ENCODE measurements at places on chromosomes 5 and 9.
A peak's percentile ranks its signal among the peaks of the same experiment; 100 is the strongest.

- DNase-seq = no peak
Measured at GRCh38 chr5:127589309-127590030, 59.4 kb upstream of the CTXN3 start.

DNA sequence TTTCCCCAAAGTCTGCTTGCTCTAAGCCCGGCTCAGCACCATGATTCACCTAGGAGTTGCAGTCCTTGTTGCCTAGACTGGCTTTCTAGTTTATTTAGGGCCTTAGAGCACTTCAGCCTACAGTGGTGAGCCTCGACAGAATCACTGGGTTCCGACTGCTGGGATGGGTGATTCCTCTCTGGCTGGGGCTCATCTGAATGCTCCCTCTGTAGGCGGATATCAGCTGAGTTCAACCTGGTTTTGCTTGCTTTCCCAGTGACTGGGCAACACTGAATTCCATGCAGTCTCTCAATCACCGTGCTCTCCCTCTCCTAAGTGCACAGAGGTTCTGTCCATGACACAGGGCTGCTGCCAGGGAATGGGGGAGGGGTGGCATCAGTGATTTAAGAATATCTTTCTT lies 54.1 kb downstream of the OSMR start:
- DNase-seq = no peak

DNA sequence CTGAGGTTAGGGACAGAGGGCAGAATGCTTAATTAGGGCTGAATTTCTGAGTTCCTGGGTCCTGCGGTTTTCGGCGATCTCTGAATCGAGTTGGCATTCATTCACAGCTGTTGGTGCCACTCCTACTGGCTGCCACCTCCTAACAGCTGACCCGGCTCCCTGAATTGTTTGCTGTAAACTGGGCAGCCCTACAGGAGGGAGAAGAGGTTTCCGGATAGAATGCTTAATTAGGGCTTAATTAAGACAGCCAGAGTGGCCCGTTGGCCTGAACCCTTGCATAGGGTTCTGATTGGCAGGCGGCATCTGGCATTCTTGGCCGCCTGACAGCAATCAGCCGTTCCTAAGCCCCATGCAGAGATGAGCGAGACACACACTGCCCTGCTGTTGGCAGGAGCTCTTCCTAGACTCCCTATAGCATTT lies 25.7 kb downstream of the FRMPD1 start:
- peak; percentile 8 for DNase-seq

GRCh38 chr5:4804691-4805360 lies 335.3 kb upstream of the ADAMTS16 start:
- no peak for DNase-seq

DNA sequence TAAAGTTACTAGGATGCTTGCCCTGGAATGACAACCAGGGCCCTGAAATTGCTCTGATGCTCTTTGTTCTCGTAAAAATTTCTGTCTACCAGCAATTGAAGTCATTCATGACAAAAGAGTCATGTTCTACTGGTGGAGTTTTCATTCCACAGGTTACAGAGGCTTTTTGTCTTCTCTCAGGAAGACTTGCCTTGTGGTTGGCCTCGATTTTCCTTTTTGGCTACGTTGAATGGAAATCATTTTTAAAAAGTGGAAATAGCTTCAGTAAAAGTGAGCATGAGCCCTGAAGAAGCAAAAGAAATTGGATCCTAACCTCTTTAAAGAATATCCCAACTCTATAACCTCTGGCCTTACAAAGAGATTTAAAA lies 255.2 kb downstream of the AOPEP start:
- no peak for DNase-seq

DNA sequence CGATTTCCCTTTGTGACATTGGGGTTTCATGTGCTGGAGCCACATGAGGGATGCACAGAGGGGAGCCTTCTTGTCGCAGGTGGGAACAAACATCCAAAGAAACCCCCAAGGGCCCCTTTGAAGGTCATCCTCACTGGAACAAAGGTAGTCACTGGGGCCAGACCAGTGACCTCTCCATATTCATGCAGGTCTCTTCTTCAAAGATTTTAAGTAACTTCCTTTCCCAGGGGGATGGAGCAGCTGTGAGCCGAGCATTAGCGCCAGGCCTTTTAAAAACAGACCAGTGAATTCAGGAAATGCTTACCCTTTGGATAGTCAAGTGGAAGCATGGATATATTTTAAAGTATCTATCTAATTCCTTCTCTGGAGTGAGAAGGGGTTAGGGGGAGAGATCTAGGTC lies 33.0 kb downstream of the DAPK1 start:
- DNase-seq = no peak

- no peak for DNase-seq
Measured at GRCh38 chr9:110115341-110115820, 92.6 kb downstream of the C9orf152 start.

DNA sequence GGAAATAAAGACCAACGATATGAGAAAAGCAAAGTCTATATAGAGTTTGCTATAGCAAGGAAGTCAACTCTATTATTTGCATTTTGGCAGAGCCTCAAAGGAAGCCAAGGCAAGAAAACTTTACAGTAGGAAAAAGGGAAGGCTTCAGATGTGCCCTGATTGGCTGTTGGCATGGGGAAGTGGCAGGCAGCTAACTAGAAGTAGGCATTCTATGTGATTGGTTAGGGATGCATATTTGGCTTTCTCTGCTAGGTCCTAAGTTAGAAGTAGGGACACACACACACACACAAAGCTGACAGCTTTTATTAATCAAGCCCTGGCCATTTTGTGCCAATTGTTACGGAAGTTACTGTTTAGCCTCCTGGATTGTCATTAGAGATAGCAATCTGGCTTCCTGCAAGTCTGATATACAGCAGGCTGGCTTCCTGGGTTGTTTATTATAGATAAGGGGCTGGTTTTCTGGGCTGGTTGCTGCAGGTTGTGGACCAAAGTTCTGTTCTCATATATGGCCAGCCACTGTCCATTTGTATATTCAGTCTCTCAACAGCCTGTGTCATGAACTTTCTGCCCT lies 308.1 kb upstream of the GRAMD2B start:
- no peak for DNase-seq

GRCh38 chr9:21429191-21429590 lies 11.0 kb upstream of the IFNA1 start:
- DNase-seq = no peak

- DNase-seq = no peak
Measured at GRCh38 chr5:124630767-124631704, 115.4 kb downstream of the ZNF608 start.

DNA sequence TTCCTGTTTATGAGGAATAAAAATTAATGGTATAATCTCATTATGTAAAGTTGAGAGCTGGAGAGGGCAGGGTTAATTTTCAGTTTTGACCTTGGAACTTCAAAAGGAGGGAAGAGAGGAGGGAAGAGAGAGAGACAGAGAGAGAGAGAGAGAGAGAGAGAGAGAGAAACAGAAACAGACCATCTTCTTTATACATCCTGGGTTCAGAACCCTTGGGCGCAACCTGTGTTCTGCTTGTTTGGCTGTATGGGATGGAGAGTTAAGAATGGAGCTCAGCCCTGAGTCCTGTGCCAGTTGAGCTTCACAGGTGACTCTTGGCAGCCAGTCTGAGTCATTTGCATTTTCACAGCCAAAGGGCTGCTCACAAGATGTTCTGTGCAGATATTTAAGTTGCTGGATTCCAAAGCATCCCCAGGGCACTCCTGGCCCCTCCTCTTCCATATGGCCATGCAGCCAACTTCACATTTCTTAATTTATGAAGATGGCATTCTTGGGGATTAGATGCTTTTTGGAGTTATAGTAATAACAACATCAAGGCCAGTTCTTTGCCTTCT lies 143.5 kb downstream of the CARTPT start:
- DNase-seq = no peak

DNA sequence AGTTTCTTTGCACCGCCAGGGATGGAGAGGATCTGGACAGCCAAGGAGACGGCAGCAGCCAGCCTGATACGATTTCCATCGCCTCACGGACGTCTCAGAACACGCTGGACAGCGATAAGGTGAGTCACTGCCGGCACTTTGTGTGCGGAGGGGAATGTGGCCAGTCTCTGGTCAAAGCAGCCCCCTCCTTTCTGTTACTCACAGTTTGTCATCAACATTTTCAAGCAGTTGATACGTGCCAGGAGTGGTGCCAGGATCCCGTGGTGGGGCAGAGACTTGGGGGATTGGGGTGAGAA lies 175.1 kb upstream of the OTULINL start:
- DNase-seq = no peak

GRCh38 chr9:27457445-27457844 lies 66.6 kb upstream of the IFNK start:
- DNase-seq = no peak

GRCh38 chr9:134666208-134666607 lies 24.6 kb downstream of the COL5A1 start:
- no peak for DNase-seq

GRCh38 chr9:35760651-35761050 lies 6.6 kb upstream of the MSMP start:
- DNase-seq = no peak

DNA sequence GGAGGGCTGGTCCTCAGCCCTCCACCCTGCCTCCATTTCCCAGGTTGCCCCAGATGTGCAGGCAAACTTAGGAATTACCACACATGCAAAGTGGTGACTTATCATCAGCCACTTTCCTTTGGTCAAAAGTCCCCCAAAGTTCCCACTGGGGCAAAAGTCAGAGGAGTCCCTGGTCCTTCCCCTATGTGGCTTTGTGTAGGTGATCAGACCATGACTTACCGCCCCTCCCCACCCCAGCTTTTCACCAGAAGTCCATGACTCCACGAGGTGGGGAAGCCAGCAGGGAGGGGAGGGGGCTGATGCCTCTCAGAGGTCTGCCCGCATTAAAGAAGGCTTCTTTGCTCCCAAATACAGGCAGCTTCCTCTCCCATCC lies 5.8 kb downstream of the TRAF1 start:
- no peak for DNase-seq

DNA sequence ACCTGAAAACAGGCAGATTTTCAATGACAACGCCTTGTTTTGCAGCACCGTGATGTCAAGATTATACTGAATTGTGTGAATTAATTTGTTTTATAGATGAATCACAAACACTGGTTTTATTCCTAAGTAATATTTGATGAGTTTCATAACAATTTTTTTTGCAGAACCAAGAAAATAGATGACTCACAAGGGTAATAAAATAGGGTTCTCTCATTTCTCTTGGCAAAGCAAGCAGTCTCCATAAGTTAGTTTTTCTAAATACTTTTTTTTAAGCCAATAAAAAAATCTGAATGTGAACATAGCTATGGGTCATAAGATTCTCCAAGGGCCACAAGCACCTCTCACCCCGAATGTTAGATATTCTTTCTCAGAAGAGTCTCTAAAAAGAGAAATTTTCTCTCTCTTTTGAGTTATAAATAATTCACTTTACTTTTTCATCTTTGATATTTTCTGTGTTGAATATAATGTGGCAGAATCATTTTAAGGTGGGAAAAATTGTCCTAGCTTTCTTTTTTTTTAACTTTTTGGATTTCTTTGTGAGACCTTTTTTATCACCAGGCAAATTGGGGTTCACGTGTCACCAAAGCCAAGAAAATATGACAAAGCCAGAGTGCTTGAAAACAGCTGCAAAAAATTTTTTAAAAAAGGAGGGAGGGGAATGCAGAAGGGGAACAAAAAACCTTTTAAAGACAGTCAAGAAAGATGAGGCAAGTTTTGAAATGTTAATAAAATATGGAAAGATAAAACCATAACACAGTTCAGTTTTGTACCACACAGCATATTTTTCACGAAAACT lies 174.6 kb upstream of the DAPK1 start:
- no peak for DNase-seq

GRCh38 chr5:131513780-131514179 lies 121.2 kb downstream of the RAPGEF6 start:
- DNase-seq = no peak

- DNase-seq = peak; percentile 65
Measured at GRCh38 chr5:57298985-57299491, 125.2 kb downstream of the GPBP1 start.

GRCh38 chr5:95332158-95332557 lies 47.3 kb upstream of the MCTP1 start:
- DNase-seq = no peak

- DNase-seq = no peak
Measured at GRCh38 chr5:153816870-153817269, 221.8 kb downstream of the FAM114A2 start.

DNA sequence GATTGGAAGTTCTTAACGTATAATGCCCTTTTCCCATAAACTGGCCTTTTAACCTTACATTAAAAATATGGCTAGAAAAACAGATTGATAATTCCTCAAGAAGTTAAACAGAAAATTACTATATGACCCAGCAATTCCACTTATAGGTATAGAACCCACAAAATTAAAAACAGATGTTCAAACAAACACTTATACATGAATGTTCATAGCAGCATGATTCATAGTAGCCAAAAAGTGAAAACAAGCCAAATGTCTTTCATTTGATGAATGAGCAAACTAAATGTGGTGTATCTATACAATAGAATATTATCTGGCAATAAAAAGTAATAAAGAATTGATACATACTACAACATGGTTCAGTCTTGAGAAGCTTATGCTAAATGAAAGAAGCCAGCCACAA lies 35.5 kb downstream of the POU5F2 start:
- DNase-seq = no peak

DNA sequence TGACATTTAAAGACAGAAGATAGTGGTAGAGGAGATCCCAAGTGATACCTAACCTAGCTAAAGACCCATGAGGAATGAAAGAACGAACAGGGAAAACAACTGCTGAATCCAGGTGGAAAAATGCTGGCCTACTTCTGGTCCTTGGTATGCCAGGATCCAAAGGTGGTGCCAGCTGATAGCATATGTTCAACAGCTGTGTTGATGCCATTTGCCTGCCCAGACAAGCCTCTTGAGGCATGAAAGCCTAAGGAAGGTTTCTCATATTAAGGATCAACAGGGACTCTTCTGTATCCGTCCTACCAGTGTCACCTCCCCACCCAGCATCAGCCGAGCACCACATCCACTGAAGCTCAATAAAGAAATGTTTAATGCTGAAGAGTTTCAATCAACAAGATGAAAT lies 225.7 kb upstream of the DMRT1 start:
- DNase-seq = no peak

GRCh38 chr5:119405419-119405818 lies 46.9 kb upstream of the HSD17B4 start:
- no peak for DNase-seq

DNA sequence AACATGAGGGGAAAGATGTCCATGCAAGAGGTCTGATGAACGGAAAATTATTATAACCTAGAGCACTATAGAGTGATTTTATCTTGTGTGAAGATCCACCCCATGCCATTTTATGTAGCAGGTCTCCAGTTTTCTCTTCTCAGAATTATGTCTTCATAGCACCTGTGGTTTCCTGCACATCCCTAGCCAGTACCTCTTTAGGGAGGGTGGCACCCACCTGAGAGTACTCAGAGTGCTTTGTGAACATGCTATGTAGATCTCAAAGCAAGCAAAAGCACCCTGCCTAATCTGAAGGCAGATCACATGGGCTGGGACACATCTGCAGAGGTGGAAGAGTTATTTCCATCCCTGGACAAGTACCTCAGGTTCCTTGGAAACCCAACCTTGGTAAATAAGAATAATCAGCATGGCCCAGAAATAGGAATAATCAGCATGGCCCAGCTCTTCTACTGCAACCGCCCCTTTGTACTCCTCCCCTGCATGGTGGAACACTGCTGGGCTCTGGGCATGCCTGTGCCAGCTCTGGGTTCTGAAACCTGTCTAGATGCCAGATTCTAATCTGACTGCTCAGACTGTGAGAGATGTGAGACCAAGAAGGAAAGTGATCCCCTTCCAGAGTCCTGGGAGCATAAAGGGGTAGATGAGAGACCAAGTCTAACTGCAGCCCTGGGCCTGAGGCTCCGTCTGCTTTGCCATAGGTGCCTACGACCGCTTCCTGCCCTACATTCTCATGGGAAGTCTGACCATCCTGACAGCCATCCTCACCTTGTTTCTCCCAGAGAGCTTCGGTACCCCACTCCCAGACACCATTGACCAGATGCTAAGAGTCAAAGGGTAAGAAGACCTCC lies 23.7 kb downstream of the SLC22A5 start:
- DNase-seq = no peak

Measured in neuronal stem cell (in vitro differentiated cells).